Omental fat pad (tissue), 4 donors: ENCODE measurements at places on chromosomes 7 and 10.

- no peak for DNase-seq
Observed at GRCh38 chr7:142804728-142805207, 34.0 kb downstream of the PRSS2 start.

DNA sequence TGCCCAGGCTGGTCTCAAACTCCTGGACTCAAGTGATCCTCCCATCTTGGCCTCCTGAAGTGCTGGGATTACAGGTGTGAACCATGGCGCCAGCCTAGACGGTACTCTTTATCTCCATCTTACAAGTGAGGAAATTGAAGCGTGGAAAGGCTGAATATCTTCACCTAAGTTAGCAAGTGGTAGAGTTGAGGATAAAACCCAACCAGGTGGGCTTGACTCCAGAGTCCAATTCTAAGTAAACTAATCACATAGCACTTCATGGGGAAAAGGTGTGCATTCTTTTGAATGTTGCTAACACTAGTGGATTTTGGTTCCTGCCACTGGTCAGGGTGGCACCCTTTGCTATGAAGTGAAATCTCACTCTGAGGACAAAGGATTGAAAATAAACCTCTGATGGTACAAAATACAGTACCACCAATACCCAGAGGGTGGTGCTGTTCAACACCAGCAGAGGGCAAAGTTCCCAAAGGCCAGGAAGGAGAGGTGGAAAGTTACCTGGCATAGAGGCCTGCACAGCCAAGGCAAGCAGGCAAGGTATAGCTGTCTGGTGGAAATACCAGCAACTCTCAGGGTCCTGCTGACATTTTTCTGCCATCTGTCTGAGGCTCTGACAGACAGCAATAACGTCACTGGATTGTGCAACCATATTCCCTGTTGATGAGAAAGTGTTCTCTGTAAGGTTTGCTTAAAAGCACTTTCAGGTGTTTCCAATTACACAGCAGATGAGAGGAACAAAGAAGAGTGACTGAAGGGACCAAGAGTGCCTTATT is 17.6 kb downstream of the ZDHHC16 start:
- DNase-seq, result no peak

DNA sequence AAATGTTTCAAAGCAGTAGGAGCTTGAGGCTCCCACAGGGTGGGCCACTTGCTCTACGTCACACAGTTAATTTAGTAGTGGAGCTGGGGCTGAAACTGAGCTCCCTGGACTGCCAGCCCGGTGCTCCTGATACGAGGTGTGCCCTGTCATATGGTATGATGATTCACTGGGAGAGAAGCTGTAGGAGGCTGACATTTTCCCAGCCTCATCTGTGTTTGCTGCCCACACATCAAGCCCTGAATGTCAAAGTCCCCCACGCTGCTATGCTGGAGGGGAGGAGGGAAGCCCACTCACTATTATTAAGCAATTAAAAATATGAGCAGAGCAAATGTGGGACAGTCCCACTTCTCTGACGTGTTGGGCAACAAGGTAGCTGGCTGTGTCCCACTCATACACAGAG is 81.2 kb upstream of the SORCS3 start:
- no peak for DNase-seq

DNA sequence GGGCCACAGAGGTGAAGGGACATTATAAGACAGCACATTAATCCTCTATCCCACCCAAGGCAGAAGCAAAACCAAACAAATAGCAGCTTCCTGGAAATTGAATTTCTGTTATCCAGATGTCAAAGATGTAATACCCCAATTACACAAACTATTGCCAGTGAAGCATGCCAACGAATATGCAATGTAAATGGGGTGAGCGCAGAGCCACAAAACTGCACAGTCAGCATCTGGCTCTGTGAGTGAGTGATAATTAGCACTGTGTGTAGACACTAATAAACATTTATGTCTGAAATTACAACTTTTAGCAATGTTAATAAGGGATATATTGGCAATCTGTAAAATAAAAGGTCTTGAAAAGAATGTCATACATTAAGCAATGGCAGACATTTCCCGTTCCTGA is 3.2 kb downstream of the BEND7 start:
- no peak for DNase-seq

GRCh38 chr7:20521243-20521642 is 94.2 kb upstream of the ABCB5 start:
- no peak for DNase-seq

DNA sequence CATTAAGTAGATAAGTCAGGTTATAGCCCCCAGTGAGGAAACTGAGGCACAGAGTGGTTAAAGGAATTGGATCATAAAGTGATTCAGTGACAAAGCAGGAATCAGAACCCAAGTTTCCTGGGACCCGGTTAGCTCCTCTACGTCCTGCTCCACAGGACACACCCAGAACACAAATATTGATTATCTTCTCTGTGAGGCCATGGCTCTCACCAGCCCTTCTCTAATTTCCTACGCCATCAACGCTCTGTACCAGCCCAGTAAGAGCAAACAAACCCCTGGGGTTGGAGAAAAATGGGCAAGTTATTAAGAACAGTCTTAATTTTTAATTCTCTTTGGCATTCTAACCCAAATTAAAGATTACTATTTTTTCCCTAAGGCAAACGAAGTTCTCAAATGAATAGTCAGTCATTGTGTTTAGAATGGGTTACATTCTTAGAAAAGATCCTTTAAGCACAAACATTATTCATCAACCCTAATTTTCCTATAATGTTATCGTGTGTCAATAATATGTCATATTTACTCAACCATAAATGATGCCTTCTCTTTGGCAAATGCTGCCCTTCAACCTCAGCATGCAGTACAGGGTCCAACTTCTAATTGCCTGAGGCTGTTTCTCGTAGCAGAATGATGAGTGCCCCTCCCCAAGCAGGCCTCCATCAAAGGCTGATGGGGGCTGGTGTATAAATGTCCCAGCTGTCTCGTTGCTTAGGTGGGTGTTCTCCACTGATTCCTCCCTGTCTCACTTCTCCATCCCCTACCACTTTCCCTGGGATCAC is 25.4 kb upstream of the TM9SF3 start:
- no peak for DNase-seq

DNA sequence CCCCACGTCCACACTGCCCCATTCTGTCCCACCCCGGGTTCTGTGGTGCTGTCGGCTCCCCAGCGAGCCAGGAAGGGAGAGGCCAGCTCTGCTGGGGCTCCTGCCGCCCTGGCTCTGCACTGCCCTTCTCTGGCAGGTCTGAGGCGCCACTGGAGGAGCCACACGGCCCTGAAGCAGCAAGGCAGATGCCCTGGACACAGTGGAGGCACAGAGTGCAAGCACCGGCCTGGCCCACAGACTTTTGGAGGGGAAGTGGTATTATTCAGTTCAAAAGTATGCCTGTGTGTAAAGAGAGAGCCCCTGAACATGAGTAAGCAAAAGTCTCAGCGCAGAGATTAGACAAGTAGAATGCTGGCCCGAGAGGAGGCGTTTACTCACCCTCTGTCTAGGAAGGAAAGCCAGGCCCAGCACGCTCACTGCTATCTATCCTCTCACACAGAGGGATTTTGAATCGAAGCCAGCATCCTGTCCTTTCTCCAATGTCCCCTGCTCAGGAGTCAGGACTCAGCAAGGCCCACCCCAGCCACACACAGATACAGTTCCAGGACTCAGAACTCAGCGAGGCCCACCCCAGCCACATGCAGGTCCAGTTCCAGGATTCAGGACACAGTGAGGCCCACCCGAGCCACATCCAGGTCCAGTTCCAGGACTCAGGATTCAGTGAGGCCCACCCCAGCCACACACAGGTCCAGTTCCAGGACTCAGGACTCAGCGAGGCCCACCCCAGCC is 115.0 kb downstream of the EGFR start:
- no peak for DNase-seq
